Urothelium cell line (cell line): ENCODE measurements at places on chromosomes 7 and 10.

DNA sequence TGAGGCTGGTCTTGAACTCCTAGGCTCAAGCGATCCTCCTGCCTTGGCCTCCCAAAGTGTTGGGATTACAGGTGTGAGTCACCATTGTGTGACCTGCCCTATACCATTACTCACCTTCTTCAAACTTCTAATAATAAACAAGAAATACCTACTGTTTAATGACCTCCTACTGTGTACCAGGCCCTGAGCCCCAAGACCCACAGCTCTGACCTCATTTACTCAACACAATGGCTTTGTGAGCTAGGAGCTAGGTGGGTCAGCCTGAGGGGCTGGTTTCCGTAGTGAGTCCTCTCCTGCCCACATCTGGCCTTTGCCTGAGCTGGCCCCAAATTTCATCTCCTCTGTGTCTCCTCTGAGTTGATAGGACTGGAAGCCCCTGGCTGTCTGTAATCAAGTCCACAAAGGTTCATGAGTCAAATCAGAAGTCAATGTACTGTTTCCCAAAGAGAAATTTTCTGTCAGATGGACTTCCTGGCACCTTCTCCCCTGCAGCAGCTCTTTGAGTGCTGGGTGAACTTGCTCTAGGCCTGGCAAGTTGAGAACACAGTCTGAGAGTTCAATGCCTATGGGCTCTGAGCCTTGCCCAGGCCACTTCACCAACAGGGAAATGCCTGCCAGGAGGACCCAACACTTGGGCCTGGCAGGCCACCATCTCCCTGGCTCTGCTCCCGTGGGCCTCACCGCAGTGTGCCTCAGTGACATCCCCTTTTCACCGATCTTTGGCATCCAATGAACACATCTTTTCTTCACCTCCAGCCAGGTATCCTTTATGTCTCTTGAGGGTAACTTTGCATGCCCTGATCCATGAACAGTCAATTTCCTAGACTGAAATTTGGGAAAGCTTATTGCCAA, 24.0 kb downstream of the NEURL1 start:
- no peak for DNase-seq

DNA sequence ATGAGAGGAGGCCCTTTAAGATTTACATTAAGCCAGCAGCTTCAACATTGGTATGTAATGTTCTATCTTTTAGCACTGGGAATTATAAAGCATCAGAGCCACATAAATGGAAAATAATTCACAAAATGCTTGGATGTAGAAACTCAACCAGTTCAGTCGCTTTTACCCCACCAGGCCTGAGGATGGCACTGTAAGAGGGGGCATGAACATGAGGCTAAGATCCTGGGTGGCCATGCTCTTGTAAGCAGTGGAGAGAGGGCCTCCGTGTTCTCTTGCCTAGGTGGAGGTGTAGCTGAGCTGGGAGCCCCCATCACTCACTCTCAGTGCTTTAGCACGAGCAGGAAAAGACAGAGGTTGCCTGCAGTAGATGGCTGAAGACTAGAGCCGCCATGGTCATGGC, 238.8 kb downstream of the FANK1 start:
- DNase-seq = no peak

DNA sequence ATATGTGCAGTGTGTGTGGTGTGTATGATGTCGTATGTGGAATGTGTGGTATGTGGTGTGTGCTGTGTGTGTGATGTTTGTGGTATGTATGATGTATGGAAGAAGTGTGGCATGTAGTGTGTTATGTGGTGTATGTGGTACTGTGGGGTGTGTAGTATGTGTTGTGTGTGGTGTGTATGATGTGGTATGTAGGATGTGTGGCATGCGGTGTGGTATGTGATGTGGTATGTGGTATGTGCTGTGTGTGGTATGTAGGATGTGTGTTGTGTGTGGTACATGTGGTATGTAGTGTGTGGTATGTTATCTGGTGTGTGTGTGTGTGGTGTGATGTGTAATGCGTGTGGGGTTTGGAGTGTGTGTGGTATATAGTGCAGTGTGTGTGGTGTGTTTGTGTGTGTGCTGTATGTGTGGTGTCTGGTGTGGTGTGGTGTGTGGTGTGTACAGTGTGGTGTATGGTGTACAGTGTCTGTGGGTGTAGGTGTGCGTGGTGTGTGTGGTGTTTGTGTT, 129.6 kb downstream of the ATP6V0E2 start:
- DNase-seq = no peak

GRCh38 chr7:91319351-91319750, 55.1 kb downstream of the FZD1 start:
- no peak for DNase-seq

DNA sequence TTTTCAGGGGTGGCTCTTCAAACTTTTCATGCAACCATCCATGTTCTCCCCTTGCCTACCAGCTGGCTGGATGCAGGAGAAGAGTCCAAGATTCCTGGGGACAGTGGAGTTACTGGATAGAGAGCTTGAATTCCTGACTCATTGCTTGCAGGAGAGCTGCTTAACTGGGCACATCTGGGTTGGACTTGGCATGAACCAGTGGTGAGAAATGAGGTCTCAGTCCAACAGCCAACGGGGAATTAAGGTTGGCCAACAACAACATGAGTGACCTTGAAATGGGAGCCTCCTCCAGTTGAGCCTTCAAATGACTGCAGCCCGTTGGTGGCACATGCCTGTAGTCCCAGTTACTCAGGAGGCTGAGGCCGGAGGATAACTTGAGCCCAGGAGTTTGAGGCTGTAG, 58.1 kb upstream of the OPN4 start:
- DNase-seq = no peak

- DNase-seq = no peak
Measured at GRCh38 chr7:126776498-126776897, 476.2 kb downstream of the GRM8 start.

DNA sequence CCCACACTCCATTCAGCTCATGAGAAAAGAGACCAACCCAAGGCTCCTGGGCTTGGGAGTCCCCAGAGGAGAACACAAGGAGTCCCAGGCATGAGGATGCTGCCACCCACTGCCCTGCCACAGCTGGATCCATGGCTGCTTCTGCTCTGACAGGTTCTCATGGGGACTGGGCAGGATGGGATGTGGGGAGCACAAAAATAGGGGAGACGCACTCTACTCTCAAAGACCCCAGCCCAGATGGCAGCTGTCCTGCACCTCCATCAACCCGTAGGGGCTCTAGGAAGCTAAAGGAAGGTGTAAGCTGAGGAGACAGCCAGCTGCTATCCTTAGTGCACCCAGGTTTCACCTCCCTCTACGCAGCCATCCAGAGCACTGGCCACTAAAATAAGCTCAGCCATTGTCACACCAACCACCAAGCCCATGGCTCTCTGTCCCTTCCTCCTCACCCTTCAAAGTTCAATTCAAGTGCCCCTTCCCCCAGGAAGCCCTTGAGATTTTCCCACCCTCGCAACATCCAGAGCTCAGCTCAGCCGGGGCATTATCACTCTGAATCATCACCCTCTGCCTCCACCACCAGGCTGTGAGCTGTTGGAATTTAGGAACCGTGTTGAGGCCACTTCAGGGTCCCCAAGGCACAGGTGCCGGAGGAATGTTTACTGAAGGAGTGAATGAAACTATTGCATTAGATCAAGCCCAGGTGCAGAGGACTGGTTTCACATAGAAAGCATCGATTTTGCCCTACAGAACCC, 142.1 kb downstream of the GRID1 start:
- no peak for DNase-seq
